ENCODE measurements at places on chromosomes 16 and 17.

- DNase-seq: no peak
Measured at GRCh38 chr16:70676675-70677498, 9.0 kb downstream of the MTSS2 start.

- no peak for DNase-seq
Measured at GRCh38 chr16:87415441-87415840, 23.3 kb downstream of the MAP1LC3B start.

DNA sequence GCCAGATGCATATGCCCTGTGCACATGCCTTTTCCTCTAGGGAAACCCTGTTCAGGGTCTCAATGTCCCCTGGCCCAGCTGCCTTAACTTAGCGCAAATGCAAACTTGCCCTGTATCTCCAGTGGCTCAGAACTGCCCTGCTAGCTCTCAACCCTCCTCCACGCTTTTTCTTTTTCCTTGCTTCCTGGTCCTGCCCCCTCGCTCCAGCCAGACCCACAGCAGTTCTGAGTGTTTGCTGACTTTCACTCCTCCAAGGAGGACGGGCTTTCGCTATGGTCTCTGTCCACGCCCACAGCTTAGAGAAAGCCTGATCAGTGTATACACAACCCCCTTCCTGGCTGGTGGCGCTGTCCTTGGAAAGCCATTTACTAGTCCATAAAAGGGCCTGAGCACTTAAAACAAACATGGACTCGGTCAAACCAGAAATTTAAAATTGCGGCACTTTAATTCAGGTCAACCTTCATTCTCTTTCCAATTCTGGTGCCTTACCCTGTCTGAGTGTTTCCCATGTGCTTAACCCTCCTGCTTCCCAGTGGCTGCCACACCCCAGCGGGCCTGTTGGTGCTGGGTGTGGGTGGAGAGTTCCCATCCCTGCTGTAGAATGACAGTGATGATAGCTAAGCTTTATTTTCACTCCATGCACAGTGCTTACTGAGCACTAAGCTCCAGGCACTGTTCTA is 15.6 kb upstream of the TMEM98 start:
- no peak for DNase-seq

DNA sequence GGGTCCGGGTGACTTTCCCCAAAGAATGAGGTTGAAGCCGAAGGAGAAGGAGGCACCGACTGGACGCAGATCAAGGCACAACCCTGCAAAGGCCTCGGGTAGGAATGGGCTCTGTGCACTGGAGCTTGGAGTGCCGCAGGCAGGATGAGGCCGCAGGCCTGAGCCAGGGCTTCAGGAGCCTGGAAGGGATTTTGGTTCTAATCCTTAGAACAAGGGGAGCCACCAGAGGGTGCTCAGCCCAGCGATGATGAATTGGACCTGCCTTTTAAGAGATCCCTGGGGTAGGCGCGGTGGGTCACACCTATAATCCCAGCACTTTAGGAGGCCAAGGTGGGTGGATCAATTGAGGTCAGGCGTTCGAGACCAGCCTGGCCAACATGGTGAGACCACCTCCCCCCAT is 8.1 kb downstream of the CIBAR2 start:
- peak; percentile 68 for DNase-seq

DNA sequence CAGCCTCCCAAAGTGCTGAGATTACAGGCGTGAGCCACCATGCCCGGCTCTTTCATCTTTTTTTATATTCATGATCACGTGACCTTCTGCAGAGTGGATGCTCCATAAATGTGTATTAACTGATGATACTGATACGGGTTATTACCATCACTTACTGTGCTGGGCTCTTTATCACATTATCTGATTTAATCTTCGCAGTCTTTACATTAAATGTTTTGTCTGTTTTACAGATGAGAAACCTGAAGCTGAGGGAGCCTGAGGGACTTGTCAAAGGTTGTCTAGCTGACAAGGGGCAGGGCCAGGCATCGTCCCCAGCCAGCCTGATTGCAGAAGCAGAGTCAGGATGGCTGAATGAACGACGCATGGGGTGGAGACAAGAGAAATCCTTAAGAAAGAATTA is 104.4 kb downstream of the NTN1 start:
- no peak for DNase-seq

All from D341Med (cell line).